ENCODE measurements at places on chromosomes 5 and 9.

DNA sequence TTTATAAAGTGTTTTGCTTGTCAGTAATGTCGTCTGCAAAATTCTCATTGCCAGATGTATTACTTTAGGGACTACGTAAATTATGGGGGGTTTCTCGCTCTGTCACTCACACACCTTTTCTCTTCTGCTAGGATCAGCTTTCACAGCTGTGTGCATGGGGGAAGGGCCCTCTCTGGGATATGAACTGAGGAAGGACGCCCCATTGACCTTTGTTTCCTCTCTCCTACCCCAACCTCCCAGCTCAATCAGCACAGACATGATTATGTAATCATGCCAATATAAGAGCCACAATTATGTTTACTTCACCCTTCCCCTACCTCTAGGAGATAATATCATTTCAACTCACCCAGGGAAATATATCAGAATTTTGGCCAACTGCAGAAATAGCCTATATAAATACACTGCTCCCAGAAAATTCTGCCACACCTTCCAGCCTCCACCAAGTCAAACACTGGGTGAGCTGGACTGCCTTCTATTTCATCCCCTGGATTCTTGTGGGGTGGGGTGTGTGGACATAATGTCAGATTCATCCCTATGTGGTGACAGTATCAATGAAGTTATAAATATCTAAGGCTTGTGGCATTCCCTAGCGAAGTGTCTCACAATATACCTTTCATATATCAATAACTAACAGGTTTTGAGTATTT lies 12.6 kb upstream of the SEMA5A start:
- DNase-seq: no peak

DNA sequence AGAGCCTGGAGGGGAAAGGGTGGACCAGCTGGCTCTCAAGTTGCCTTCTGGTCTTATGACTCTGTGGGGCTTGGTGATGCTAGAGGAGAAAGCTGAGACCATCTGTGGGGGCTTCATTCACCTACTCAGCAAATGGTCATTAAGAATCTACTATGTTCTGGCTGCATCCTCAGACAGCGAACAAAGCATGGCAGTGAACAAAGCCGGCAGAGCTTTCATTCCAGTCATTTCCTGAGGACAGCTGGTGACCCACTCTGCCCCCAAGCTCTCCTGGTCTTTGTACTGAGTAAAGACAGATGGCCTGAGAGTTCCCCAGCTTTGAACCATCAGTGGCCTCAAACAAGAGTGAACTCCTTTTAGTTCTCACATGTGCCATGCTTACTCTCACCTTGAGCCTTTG lies 48.0 kb downstream of the FGF1 start:
- DNase-seq: no peak

DNA sequence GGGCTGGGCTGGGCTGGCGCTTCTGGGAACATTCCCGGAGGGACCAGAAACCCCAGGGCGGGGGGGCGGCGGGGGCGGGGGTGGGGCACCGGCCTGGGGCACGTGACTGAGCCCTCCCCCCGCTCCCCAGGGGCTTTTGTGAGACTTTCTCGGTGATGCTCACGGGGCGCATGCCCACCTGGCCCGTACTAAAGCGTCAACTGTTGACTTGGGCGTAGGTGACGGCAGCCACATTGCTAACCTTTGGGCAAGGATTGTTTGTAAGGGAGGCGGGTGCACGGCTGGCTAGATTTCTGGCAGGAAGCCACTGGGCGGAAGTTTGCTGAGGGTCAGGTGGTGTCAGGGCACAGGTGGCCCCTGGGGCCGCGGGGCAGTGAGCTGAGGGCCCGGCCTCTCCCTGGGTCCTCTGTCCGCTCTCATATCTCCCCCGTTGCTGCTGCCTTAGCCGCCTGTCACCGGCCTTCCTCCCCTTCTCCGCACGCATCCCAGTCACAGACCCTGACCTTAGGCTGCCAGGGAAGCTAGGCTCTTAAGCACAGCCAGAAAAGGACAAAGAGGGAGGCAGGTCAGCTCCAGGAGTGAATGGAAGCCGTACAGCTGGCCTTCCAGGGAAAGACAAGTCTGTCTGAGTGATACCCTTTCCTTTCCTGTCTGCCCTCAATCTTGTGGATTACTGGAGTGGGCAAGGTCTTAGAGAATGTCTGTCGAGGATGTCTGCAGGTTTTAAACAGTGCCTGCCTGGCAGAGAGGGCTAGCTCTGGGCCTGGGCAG lies 812 bp downstream of the CACFD1 start:
- DNase-seq: no peak

GRCh38 chr5:59789894-59790293 lies 103.6 kb downstream of the PDE4D start:
- no peak for DNase-seq

DNA sequence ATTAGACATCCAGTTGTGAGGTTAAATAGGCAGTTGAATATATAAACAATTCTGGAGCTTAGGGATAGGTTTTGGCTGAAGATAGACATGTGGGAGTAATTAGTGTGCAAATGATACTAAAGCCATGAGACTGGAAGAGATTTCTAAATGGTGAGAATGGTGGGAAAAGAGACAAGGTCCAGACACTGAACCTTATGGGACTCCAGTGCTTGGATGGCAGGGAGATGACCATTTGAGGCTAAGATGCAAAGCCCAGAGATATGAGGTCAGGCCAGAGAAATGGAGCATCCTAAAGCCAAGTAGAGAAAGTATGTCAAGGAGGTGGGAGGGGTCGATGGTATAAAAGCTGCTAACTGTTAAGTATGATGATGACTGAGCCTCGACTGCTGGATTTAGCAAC lies 115.6 kb downstream of the SEMA5A start:
- no peak for DNase-seq

DNA sequence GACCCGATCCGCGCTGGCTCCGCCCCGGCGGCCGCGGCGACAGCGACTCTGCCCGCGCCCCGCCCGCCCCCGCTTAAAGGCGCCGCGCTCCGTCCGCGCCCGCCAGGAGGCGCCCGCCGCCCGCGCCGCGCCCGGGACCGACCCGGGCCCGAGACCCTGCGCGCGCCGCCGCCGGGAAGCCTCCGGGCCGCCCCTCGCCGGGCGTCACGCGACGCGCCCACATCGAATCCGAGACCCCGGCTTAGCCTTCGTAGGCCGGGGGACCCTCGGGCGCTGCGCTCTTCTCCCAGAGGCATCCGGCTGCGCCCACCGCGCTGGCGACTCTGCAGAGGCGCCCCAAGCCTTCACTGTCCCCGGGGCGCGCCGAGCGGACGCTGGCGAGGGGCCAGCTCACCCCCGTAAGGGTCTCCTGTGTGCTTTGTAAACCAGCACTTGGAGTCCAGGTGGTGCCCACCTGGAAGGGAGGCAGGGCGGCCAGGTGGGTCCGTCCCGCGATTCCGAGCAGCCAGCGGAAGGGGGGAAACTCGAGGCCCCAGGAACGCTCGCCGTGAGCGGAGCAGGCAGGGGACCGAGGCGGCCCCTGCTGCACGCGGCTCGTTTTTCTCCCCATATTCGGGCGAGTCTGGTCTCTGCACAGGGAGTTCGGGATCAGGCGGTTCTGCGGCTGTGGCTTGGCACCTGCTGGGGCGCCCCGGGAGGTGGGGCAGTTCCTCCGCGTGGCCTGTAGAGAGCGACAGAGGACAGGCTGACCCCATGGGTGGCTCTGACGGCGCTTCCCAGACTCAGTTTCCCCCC lies 423 bp upstream of the ABCA2 start:
- DNase-seq: no peak

DNA sequence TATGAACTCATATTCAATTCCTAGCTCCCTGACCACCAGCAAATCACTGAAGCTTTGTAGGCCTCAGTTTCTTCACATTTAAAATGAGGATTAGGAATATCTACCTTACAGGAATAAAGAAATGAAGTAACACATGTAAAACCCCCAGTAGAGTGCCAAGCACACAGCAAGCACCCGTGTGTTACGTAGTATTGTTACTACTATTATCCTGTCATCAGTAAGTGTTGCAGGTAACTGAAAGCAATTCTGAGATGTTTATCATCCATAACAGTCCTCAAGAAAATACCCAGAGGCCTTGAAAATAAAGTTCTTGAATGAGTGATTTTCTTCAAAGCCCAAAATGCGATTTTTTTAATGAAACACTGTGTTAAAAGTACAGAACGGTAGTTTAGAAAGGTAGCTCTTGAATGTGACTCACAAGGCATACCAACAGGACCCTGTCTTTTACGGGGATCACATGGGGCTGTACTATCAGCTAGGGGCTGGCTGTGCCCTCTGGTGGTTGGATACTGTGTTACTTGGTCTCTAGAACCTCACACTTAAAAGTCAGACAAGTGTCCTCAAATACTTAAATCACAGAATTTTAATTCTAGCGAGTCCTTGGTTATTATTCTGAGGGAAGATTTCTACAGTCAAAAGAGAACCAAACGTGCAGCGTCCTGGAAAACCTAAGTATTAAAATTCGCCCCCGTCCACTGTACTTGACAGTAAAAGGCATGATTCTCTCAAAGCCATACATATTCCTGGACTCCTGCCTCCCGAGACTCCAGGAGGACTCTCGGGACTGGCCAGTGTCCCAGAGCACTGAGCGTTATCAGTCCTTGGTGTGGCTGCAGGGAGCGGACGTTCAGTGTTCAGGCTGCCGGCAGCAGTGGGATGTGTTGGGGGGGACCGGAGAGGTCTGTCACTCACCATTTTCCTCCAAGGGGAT lies 725 bp downstream of the NDUFB6 start:
- no peak for DNase-seq

- DNase-seq: no peak
These were observed 186.7 kb upstream of the NR4A3 start for GRCh38 chr9:99635032-99635431.

GRCh38 chr5:89302102-89302891 lies 419.3 kb upstream of the MEF2C start:
- DNase-seq: no peak

DNA sequence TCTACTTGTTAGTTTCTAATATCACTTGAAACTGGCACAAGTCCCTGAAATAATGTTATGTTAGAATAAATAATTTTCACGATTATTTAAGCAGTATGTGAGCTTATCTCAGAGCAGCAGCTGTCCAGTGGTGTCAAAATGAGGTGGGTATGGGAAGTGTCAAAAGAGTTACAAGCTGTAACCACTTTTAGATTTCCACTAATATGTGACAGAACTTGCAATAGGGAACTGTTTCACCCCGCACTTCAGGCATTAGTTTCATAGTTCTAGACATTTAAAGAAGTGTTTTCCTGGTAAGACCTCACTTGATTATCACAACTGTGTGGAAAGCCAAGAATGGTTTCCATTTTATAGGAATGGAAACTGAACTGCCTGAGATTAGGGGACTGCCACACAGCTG lies 2.9 kb upstream of the ISCA1 start:
- no peak for DNase-seq

DNA sequence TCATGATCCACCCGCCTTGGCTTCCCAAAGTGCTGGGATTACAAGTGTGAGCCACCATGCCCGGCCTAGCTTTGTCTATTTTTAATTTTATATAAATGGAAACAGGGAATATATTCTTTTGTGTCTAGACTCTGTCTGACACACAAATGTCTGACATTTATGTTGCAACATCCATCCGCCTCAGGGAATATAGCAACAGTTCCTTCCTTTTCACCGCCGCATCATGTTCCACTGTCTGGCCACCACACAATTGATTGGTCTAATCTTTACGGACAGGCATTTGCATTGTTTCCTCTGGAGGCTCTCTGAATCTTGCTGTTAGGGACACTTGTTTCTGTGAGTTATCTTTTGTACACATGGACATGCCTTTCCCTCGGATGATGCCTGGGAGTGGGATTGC lies 20.1 kb upstream of the TBC1D9B start:
- DNase-seq: no peak

DNA sequence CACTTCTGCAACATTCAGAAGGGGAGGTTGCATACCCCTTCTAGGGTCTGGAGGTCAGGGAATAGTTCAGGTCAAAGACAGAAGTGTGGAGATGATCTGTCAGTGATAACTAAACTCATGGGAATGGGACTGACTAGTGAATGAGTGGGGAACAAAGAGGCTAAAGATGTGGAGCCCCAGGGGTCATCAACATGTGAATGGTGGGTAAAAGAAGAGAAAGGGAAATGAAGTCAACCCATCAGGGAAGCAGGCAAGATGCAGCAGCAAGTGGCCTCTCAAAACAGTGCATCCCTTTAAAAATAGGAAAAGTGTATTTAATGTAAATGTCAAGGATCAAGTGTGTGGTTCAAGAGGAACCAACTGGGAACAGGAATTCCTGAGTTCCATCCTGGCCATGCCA lies 69.9 kb downstream of the PLPPR1 start:
- DNase-seq: no peak

- DNase-seq: no peak
These were observed 24.8 kb upstream of the OTP start for GRCh38 chr5:77663090-77663863.

- DNase-seq: no peak
These were observed 478.5 kb upstream of the SMARCA2 start for GRCh38 chr9:1536522-1537170.

GRCh38 chr5:116616876-116617275 lies 42.3 kb upstream of the SEMA6A start:
- DNase-seq: no peak

DNA sequence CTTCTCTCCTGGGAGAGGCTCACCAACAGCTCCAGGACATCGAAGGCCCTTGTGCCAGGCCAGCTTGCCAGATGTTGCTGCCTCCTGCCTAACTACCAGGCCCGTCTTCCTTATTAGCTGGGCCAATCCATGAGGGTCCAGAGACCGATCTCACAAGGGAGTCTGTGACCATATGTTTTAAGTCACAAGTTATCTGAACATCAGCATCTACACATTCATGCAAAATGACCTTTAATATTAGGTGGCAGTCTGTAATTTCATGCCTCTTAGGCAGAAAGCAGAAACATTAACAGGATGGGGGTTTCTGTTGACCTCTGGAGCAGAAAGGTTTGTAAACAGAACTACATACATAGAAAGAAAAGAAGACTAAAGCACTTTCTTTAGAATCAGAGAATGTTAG lies 75.1 kb upstream of the SLC25A51 start:
- DNase-seq: no peak

GRCh38 chr5:16137177-16137576 lies 42.4 kb downstream of the MARCHF11 start:
- no peak for DNase-seq

- DNase-seq: no peak
These were observed 17.4 kb downstream of the FRMPD1 start for GRCh38 chr9:37668116-37668601.

DNA sequence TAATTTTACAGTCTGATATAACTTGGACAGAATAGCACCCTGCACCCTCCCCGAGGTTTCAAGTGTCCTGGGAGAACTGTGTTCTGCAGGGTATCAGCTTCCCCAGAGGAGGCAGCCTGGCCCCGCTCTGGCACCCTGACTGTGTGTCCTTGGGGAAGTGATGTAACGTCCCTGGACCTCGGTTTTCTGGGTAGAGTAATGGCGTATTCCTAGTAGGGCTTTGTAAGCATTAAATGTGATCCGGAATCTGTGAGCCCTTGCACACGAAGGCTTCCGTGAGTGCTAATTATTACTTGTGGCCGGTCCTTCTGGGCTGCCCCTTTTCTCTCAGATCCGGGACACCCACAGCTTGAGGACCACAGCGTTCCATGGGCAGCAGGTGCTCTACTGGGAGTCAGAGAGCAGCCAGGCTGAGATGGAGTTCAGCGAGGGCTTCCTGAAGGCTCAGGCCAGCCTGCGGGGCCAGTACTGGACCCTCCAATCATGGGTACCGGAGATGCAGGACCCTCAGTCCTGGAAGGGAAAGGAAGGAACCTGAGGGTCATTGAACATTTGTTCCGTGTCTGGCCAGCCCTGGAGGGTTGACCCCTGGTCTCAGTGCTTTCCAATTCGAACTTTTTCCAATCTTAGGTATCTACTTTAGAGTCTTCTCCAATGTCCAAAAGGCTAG lies 1.0 kb upstream of the CACFD1 start:
- no peak for DNase-seq

Data from uterus (tissue), 4 donors.